ENCODE measurements at places on chromosomes 5 and 9. TPM values are rescaled to one million over a fixed set of nuclear protein-coding genes. Genes with fewer than 3 reads are reported as not detected.
A peak's percentile ranks its signal among the peaks of the same experiment; 100 is the strongest.

- no peak for DNase-seq
Observed at GRCh38 chr5:73623060-73623459, 2.9 kb upstream of the ARHGEF28 start.

GRCh38 chr5:112706446-112707016 is 31.2 kb upstream of the APC start:
- DNase-seq = no peak

- DNase-seq = no peak
Observed at GRCh38 chr9:68515326-68516017, 25.2 kb downstream of the TMEM252 start.

DNA sequence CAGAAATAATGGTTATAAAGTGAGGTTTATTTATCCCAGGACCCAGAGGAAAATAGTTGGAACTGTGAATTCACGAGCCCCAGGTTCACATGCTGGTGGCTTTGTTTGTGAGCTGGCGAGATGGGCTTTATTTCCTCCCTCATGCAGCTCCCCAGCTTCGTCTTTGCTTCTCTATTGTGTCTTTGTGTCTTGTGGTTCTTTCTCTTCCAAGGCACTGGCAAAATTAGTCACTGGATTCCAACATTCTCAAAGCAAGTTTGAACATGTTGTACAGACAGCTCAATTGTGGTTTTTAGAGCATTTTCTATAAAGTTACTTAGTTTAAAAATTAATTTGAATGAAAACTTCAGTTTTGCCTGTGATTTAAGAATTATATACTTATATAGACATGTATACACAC is 7.2 kb downstream of the NDUFS6 start:
- DNase-seq = no peak

DNA sequence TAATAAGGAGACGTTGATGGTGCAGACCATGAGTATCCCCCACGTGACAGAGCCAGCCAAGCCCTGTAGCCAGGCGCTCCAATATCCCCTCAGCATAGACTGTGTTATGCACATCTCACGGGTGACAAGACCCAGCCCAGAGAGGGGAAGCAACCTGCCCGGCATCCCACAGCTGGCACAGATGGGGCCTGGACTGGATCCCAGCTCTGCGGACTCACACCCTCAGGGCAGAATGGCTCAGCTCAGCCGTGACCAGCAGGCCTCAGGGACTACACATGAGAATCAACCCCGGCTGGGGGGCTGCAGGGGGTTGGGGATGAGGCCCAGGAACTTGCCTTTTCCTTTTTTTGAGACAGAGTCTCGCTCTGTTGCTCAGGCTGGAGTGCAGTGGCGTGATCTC is 11.7 kb downstream of the FIBCD1 start:
- peak; percentile 30 for DNase-seq

- DNase-seq = no peak
Observed at GRCh38 chr5:178831049-178831448, 28.7 kb upstream of the ZNF354B start.

GRCh38 chr5:126793097-126793496 is 16.2 kb downstream of the LMNB1 start:
- no peak for DNase-seq

- DNase-seq = peak; percentile 12
Observed at GRCh38 chr5:51988634-51989033, 605.4 kb downstream of the ISL1 start.

Gene MARVELD2
- total RNA-seq = 1.5 TPM

Gene LCN2
- not detected for total RNA-seq

Gene FCN2
- not detected for total RNA-seq

Gene HTR1A
- 0.35 TPM for total RNA-seq

Gene CEP78
- 4.3 TPM for total RNA-seq

Gene WDR36
- 13.5 TPM for total RNA-seq
